ENCODE measurements at places on chromosomes 13 and 19.

- DNase-seq, result no peak
Measured at GRCh38 chr19:29255006-29255405, 42.1 kb upstream of the UQCRFS1 start.

- DNase-seq, result no peak
Measured at GRCh38 chr19:51181913-51182419, 39.9 kb downstream of the SIGLEC7 start.

DNA sequence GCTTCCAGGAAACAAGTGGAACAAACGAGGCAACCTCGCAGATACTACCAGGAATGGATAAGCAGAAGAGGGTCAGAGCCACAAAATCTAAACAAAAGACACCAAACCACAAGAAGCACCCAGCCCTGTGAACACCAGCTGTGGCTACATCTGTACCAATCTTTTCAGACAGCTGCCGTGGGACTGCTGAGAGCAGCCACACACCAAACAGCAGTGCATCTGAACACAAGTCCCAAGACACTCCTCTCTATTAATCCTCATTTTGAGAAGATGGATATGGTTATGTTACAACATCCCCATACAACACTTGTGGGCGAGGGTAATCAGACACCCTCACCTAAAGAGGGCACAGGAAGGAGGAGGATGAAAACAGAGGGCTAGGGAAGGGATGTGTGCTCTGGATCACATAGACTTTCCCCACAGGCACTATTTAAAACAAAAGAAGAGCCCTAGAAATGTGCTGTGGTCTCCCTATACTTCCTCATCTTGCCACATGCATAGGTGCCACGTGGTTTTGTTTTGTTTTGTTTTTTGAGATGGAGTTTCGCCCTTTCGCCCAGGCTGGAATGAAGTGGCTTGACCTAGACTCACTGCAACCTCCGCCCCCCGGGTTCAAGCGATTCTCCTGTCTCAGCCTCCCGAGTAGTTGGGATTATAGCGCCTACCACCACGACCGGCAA, 41.6 kb upstream of the ZNF14 start:
- DNase-seq, result no peak

- no peak for DNase-seq
Measured at GRCh38 chr19:28118235-28118634, 1094.7 kb downstream of the UQCRFS1 start.

DNA sequence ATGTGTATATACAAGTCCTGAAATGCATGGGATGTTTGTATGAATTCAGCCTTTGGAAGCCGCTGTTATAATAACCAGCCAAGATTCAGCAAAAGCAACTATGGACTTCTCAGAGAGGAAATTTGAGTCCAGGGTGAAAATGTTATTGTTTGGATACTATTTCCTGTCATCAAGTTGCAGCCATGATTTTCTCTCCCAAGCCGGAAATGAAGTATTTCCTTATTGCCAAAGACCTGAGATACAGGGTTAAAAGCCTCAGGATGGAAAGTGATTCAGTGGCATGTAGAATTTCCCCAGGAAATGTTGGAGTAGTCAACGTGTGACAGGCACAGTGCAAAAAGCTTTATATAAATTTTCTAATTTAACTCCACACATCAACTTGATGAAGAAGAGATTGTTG, 133.9 kb downstream of the IRS2 start:
- DNase-seq, result no peak

DNA sequence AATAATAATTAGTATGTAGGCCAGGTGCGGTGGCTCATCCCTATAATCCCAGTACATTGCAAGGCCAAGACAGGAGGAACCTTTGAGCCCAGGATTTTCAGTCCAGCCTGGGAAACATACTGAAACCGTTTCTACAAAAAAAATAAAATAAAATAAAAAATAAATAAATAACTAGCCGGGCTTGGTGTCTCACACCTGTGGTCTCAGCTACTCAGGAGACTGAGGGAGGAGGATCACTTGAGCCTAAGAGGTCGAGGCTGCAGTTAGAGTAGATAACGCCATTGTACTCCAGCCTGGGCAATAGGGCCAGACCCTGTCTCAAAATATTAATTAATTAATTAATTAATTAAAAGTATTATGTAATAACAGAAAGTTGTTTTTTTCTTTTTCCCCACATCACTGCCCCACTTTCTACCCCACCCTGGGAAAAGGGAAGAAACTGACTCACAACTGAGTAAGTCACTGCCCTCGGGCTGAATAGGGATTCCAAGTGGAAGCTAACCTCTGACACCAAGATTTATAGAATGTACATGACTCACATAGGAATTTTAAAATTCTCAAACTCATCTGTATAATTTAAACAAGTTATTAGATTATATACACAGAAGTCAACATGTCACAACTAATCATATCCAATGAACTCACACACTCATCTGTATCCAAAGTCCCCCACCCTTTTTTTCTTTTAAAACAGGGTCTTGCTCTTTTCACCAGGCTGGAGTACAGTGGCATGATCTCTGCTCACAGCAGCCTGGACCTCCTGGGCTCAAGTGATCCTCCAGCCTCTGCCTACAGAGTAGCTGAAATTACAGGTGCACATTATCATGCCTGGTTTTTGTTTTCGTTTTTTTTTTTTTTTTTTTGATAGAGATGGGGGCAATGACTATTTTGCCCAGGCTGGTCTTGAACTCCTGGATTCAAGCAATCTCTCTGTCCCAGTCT, 12.5 kb downstream of the ZNF611 start:
- no peak for DNase-seq

GRCh38 chr13:22893204-22893603, 287.6 kb upstream of the SGCG start:
- no peak for DNase-seq

- no peak for DNase-seq
Measured at GRCh38 chr13:47111499-47111898, 214.6 kb upstream of the HTR2A start.

- no peak for DNase-seq
Measured at GRCh38 chr13:33249066-33249465, 36.5 kb downstream of the STARD13 start.

GRCh38 chr19:8462571-8462970, 17.8 kb downstream of the HNRNPM start:
- no peak for DNase-seq

GRCh38 chr19:35267353-35267817, 1.4 kb upstream of the USF2 start:
- DNase-seq, result peak; percentile 70

DNA sequence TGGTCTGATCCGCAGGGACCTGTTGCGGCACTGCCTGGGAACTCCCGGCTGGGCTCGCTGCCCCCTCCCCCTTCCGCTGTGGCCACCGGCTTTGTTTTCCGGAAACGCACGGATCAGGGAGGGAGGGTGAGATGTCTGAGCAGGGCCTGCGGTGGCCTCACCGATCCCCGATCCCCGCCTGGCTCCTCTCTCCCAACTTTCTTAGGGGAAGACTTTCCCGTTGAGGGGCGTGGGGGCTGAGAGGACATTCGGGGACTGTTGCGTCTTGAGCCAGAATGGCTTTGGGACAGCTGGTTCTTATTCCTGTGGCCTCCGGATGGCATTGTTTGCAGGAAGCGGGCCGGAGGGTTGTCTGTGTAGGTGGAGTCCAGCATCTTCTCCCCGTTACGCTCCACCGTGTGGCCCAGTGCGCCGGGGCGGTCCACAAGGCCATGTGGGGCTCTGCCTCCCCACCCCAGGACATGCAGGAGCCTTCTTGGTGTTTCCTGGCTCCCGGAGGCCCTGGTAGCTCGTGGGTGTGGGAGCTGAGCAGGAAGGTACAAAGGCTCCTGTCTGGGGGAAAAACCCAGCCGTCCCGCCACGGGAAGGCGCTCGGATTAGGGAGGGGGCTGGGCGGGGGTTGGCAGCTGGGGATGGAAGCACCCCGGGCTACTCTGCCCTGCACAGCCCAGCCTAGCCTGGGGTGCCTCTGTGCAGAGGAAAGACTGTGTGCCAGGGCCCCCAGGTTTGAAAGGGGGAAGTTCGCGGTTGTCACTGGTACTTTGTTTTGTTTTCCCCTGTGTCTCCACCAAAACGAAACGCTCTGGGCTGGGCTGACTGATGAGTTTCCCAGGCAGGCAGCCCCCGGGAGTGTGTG, 1.3 kb downstream of the CSNK1G2 start:
- DNase-seq, result peak; percentile 78

DNA sequence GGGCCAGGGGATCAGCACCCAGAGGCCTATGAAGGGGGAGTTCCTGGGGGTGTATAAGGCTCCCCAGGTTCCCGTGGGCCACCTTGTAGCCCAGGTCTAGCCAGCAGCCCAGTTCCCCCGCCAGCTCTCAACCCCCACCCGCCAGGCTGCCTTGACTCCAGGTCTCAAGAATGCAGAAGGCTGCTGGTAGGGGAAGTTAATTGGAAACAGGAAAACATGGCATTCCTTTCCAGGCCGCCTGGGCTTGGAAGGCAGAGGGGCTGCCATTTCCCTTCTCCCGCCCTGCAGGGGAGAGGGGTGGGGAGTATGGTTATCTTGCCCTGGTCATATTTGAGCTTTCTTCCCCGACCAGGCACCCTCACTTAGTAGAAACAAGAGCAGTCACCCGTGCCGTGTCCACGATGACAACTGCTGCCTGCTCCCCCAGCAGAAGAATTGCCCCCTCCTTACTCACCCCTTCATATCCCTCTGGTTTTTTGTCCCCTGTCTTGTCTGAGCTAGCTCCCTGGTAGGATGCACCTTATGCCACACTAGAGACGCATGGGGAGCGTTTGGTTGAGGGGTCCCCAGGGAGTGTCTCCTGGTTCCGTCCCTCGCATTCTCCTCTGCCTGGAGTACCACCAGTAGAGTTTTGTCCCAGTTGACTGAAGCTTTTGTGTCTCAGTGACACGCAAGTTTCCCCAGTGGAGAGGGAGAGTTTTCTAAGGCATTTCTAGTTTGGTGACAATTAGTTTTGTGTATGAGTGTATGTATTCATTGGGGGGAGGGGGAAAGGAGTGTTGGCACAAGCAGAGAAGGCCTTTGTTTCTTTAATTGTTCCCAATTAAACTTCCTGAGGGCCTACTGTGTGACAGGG, 4.5 kb downstream of the BICRA start:
- no peak for DNase-seq

GRCh38 chr13:36685927-36686326, 12.1 kb downstream of the SERTM1 start:
- DNase-seq, result no peak

GRCh38 chr19:3770136-3770999, 1.7 kb downstream of the RAX2 start:
- DNase-seq, result no peak

DNA sequence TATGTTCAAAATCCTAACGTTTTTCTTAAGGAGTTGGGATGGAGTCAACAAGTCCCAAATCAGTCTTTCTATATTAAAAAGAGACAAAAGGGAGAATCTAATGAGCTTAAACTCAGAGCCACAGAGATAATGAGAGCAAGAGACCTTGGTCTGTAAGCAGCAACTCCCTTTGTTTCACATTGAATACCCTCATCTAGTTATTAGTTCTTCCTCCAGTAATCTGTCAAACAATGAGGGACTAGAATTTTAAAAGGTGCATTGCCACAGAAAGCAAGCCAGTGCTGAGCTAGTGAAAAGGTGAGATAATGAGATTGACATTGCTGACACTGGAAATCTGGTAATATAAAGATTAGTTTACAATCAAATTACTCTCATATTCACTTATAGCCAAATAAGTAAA, 718.6 kb downstream of the DACH1 start:
- DNase-seq, result no peak

- no peak for DNase-seq
Measured at GRCh38 chr13:90906554-90906953, 440.9 kb upstream of the MIR17HG start.

DNA sequence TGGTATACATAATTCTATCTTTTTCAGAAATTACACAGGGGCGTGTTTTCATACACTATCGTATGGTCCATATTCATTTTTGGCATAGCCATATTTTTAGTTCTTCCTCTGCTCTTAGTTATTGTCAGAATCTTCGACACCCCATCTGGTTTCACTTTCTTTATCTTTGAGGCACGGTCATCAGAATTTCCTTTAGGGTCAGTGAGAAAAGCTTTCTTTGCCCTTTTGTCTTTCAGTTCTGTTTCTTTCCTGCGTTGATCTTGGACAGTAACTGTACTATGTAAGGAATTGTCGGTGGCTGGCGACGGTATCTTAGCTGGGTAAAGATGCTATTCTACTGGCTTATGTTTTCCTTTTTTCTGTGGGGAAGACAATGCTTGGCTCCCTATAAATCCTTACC, 10.6 kb upstream of the KIR2DL4 start:
- DNase-seq, result peak; percentile 24

GRCh38 chr13:46082324-46082723, 22.5 kb downstream of the CPB2 start:
- no peak for DNase-seq

GRCh38 chr13:91690944-91691343, 292.5 kb downstream of the GPC5 start:
- DNase-seq, result no peak

- DNase-seq, result no peak
Measured at GRCh38 chr13:21289475-21289874, 113.0 kb downstream of the MRPL57 start.

DNA sequence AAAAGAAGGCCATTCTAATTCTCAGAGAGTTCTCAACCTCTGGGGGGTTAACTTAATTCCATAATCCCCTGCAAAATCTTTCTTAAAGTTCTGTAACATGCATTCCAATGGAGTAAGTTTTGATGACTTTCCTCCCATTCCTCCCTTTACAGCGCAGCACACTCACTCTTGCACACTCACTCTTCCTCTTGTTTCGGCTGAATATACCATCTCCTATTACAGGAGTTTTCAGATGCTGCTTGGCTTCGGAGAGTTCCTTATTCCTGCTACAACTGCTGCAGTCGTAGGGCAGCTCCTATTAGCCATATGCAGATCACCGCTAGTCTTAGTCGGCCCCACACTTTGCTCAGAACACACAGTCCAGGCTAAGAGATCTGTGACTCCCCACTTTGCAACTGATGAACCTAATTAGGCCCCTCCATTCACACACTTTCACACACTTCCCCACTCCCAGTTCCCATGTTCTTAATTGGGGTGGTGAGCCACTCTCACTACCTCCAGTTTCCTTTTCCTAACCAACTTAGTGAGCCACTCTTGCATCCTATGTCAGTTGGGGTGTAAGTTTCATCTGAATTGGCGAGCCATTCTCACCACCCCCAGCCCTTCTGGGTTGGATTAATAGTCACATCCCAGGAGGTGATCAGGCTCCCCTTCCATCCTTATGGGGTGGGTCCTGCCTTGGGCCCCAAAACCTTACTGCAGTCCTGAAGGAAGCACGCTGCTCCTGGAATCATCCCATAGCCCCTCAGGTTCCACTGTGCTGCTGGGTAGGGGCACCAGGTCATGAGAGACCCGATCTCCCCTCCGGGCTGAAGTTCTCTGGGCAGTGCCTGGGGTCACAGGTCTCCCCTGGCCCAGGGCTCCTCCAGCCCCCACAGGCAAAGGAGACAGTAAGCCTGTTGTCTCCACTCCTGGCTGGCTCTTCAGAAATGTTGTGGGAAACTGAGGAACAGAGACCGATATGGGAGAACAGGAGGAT, 53.9 kb downstream of the OR10H4 start:
- DNase-seq, result no peak

GRCh38 chr13:44236801-44237207, 136.8 kb upstream of the SERP2 start:
- DNase-seq, result no peak

GRCh38 chr13:105763851-105764250, 771.6 kb downstream of the EFNB2 start:
- DNase-seq, result no peak

Data from natural killer cell (primary cell).